Fibroblast of lung (primary cell): ENCODE measurements at places on chromosomes 2 and 18.

- peaks cover 14% of the 10 kb centered on the region for H3K4me1 ChIP-seq
- DNase-seq, result no peak
- no peaks in the 10 kb centered on the region for H3K27me3 ChIP-seq
- H3K36me3 ChIP-seq, result no peaks in the 10 kb centered on the region
- H3K27ac ChIP-seq, result no peak overlapping the region
Measured at GRCh38 chr2:47205576-47206141, 50.6 kb upstream of the STPG4 start.

DNA sequence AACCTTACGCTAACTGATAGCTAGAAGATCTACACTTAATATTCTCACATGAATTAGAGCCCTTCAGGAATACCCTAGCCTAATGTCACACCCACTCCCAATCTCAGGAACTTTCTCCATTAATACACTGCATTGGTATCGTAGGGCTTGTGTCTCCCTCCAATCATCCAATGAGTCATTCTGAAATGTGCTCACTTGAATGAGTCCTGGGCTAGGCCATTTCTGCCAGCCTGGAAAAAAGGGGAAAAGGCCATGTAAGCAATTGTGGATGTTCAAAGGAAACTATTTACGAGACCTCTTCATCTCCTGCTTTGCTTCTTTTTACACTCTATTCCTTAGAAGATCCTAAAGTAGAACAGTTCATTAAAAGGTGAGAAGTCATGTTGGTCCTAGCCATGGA lies 18.8 kb downstream of the ZEB2 start:
- peaks cover 16% of the 10 kb centered on the region for H3K4me1 ChIP-seq
- peak; percentile 64 for DNase-seq
- no peaks in the 10 kb centered on the region for H3K36me3 ChIP-seq
- peak overlapping the region; percentile 19 for H3K27ac ChIP-seq

DNA sequence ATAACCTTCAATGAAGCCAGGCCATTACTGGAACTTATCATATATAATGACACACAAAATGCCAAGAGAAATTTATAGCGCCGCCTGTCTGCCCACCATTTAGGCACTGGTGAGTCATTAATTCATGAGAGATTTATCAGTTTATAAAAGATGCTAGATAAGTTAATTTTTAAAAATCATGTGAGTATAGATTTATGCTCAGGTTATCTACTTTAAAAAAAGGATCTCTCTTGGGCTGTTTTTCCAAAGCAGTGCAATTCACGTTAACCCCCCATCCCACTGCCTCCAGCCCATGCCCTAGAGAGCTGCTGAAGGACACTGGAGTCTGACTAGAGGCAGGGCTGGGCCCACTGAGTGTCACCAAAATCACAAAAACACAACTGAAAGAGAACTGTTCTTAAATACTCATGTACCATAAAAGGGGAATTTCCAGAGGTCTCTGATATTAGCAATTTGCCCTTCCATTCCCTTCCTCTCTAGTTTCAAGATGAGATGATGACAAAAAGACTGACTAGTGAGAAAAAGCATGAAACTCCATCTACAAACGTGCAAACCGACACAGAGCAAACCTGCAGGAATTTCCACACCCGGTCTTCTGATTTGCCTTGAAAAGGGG lies 160.8 kb downstream of the BCL2 start:
- no peaks in the 10 kb centered on the region for H3K36me3 ChIP-seq
- H3K4me1 ChIP-seq, result peaks cover 12% of the 10 kb centered on the region
- no peak overlapping the region for H3K4me3 ChIP-seq
- H3K27ac ChIP-seq, result no peak overlapping the region
- no peak for DNase-seq

DNA sequence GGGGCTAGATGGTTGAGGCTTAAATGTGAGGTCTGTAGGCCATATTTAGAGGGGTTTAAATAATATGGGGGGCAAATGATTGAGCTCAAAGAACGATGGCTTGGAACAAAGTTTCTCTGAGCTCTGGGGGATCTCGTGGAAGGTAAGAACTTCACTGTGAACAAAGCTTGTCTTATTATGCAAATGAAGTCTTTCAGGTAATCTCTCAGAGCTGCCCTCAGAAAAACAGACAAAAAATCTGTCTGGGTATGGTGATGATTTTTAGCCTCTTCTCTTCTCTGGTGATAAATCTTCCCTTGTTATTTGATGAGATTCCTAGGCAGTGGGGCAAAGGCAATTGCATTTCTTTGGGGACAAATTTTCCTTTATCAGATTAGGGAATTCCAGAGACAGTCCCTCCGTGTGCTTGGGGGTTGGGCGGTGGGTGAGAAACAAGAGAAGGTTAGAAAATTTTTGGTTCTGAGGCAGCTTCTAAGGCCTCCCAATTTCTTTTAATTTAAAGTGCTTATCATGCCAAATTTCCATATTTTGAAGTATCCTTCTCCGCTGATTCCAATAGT lies 760.4 kb downstream of the TSN start:
- no peaks in the 10 kb centered on the region for H3K27me3 ChIP-seq
- no peaks in the 10 kb centered on the region for H3K36me3 ChIP-seq
- no peak overlapping the region for H3K4me3 ChIP-seq
- no peak overlapping the region for H3K27ac ChIP-seq
- DNase-seq, result no peak
